CD4-positive, alpha-beta T cell (primary cell): ENCODE measurements at places on chromosomes 2 and 18. TPM values are rescaled to one million over a fixed set of nuclear protein-coding genes. Genes with fewer than 3 reads are reported as not detected.

Gene FSHR
- not detected for total RNA-seq

Gene STARD6
- not detected for total RNA-seq

Gene GPBAR1
- 1.8 TPM for total RNA-seq

Gene FAM161A
- 0.91 TPM for total RNA-seq

Gene ACVR1
- 14.3 TPM for total RNA-seq

Gene ANKRD30B
- total RNA-seq: not detected

Gene KIAA2012
- total RNA-seq: not detected

Gene LDLRAD4
- total RNA-seq: 51.9 TPM

Gene NT5DC4
- not detected for total RNA-seq

Gene LHCGR
- total RNA-seq: not detected

Gene HADHA
- total RNA-seq: 72.4 TPM

Gene RPL37A
- total RNA-seq: 4,142 TPM

Gene CNDP1
- 0.39 TPM for total RNA-seq

Gene ATOH8
- not detected for total RNA-seq

Gene SCN2A
- total RNA-seq: not detected

Gene CXCR1
- total RNA-seq: not detected

Gene NEB
- 1.2 TPM for total RNA-seq

Gene FEV
- not detected for total RNA-seq

Gene NCKAP5
- not detected for total RNA-seq

Gene ITPRIPL1
- 5.7 TPM for total RNA-seq

Gene SKA1
- total RNA-seq: 0.20 TPM

Gene CETN1
- total RNA-seq: not detected
